ENCODE measurements at places on chromosomes 5 and 9. TPM values are rescaled to one million over a fixed set of nuclear protein-coding genes. Genes with fewer than 3 reads are reported as not detected.
A peak's percentile ranks its signal among the peaks of the same experiment; 100 is the strongest.

DNA sequence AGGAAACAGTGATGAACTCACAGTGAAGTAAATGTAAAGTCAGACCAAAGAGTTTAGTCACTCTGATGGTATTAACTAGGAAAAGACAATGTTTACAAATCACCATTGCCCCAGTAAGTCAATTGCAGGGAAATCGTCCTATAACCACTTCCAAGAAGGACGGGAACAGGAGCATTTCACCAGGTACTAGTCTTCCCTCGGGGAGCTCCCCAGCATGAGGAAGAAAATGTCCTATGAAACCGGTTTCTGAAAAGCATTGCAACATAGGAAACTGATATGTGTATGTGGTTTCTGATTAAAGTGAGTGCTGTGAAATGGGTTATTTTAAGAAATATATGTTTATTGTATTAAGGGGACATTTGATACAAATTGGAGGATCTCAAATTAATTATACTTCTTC, 626.7 kb upstream of the ADAMTS16 start:
- no peak for DNase-seq

The SPAG8 gene
- 0.68 TPM for total RNA-seq

DNA sequence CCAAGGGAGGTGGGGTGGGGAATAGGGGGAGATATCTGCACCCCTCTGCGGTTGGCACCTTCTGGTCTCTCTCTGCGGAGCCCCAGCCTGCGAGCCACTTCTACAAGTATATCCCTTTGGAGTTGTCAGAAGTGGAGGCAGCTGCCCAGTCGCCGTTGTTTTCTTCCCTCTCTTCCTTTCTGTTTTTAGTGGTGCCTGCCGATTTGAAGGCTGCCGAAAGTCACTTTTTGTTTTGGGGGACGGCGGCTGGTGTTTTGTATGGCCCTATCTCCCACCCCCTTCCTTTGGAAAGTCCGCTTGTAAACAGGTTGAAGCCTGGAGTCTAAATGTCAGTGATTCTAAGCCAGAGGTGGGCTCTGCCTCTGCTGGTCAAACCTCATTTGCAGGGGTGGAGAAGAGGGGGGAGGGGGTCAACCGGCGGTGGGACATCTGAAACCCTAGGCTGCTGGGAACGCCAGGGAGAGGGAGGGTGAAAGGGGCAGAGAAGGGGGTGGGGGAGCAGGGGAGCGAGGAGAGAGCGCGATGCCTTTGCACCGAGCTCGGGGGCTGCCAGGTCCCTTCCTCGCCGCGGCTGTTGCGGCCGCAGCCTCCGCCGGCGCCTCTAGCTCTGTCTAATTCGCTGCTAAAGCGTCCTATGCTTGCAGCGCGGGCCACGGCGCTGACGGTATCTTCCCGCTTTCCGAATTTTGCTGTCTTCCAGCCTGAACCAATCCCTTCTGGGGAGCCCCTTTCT, at the start of gene FGF10:
Gene FGF10 (minus strand): TSS at position 331 of the 733 bp plus-strand sequence. CDS start 738 bp downstream, outside the sequence.
- DNase-seq = no peak

DNA sequence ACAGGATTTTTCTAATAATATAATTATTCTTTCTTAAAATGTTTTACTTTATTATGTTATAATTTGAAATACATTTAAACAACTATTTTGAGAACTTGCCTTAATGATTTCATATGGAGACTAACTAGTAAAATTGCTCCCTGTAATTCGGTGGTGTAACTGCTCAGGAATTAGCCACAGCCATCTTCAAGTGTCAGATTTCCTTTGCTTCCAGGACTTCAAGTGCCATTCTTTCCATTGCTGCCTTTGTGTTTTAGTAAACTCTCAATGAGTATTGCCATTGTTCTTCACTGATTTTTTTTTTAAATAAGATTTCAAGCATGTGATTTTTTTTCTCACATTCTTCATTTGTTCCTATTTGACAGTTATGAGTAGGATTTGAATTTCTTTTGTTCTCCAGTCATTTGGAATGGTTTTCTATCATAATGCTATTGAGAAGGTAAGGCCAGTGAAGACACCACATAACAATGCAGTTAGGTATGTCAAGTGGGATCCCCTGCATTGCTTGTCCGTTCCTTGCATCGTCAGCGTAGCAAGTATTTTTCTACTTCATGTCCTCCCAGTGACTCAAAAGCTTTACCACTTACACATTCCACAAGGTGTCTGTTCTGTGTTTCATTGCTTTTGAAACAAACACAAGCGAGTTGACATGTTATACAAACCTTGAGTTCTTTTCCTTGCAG, 83.7 kb downstream of the LNPEP start:
- DNase-seq = no peak

DNA sequence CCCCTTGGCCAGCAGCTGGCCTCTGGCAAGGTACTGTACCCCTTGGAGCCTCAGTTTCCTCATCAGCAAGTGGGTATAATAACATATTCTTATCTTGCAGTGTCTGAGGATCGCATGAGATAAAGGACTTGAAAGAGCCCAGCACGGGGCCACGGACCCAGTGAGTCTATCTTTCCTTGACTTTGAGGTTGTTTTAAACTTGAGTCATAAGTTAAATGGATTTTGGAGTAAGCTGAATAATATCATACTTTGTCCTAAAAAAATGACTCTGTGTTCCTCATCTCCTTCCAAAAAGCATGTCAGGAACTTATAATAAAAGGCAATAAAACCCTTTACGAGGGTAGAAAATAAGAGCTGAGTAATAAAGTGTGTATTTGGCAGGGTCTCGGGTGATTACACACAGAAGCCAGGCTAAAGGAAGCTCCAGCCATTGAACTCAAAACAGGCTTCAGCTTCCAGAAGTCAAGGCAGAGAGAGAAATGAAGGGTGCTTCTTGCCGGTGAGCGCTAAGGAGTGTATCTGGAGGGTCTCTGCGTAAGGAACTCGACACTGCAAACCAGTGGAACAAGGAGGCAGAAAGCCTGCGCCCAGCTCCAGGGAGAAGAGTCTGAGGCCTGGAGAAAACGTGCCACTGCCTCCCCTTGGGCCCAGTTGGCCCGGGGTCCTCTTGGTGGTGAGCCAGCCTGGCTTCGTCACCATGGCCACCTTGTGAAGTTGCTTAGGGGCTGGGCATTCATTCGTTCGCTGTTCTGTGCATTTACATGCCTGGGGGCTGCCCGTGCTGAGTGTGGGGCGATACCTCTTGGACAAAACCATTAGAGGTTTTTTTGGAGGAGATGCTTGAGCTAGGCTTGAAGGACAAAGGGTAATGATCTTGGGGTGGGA, 72.4 kb upstream of the PHYKPL start:
- DNase-seq = no peak

The PCDHGA12 gene
- total RNA-seq = not detected

DNA sequence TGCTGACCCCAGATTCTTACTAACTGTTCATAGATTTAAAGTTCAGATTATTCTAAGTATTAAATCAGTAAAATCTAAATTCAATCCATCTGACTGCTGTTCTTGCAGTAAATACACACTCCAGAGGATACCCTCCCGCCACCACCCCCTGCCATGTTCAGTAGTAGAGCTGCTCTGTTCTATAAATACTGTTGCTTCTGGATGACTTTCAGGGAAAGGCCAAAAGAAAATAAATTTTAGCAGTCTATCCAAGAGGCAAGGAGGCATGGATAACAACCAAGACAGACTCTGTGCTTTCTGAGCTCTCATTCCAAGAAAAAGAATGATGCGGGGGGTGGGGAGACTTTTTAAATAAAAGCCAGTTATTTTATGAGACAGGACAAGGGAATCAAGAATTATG, 115.1 kb downstream of the ADAMTS6 start:
- no peak for DNase-seq

The IFNA17 gene
- not detected for total RNA-seq

DNA sequence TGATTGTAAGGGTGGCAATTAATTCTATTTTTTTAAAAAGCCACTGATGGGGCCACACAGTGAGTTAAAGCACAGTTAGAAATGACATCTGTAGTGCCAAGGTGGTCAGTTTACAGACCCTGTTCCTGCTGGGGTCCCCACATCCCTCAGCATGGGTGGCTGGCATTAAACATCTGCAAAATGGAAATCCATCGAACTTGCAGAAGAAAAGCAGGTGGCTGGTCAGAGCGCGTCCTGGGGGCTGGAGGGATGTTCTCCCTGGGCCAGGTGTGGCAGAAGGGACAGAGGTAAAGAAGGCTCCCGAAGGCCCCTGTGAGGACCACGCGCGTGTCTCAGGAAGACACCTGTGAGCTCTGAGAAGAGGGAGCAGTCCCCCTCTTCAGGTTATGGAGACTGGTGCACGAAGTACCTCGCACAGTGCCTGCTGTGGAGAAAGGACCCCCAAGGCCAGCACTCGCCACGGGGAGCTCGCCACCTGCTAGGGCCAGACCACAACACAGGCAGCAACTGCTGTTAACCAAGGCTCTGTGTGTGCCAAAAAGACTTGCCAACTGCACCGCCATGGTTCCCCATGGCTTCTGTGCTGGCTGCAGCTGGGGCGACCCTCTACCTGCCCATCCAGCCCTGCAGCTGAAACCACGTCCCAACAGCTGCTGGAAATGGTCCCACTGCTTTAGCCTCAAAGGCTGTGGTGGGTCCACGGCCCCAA, 65.2 kb downstream of the RASGEF1C start:
- DNase-seq = no peak

GRCh38 chr5:156477196-156477595, 150.2 kb downstream of the SGCD start:
- no peak for DNase-seq

- no peak for DNase-seq
Measured at GRCh38 chr9:13778631-13779030, 499.1 kb upstream of the MPDZ start.

DNA sequence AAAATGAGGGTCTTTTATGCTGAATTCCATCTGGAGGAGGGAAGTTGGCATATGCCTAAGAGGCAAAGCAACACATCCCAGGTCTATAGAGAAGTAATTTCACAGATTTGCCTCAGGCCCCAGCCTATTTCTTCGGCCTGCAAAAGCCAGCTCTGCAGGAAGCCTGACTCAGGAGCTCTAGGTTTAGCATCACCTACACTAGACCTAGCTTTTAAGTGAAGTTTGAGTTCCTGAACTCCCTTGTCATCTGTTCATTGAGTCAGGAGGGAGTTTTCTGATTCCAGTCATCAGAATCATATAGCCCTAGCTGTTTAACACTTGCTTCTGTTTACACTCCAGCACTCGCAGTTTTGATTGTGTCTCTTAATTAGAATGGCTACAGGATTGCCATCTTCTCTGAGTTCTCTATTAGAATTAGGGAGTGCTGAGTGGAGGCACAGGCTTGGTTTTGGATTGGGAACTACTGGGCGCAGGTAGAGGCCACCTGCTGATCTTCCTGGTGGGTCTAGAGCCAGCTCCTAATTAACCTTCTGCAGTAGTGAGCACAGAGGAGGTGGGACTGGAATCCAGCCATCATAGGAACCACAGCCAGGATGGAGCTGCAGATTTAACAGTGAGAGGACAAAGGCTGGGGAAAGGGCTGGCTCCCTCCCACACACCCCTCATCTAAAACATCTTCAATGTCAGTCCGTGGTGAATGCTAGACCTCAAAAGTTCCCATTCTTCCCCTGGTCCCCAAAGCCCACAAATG, 179.5 kb downstream of the TRIO start:
- DNase-seq = no peak

DNA sequence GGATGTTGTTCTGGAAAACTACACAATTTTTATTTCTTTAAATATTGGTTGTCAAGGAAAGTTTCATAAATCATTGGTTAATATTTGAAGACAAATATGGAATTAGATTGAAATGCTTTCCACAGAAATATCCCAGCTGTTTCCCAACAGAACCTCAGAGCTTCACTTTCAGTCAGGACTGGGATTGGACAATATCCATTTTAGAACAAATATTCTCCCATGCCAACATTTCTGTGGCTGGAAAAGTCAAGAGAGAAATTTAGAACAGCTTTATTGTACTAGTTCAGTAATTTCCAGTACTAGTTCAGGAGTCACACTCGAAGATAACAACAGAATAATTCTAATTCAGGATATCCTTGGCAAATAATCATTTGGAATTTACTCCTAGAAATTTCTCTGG, 116.1 kb upstream of the TUT7 start:
- no peak for DNase-seq

The PCDHB15 gene
- total RNA-seq = not detected

The C5orf52 gene
- not detected for total RNA-seq

The COL23A1 gene
- 0.21 TPM for total RNA-seq

- DNase-seq = no peak
Measured at GRCh38 chr5:154228696-154229095, 38.2 kb downstream of the GALNT10 start.

- no peak for DNase-seq
Measured at GRCh38 chr9:113482991-113483675, 19.6 kb downstream of the RGS3 start.

The KCNMB1 gene
- not detected for total RNA-seq

The OR1J2 gene
- not detected for total RNA-seq

- DNase-seq = no peak
Measured at GRCh38 chr5:146761811-146762210, 116.7 kb downstream of the PPP2R2B start.

GRCh38 chr9:127942216-127943010, 4.8 kb upstream of the DPM2 start:
- peak; percentile 58 for DNase-seq

DNA sequence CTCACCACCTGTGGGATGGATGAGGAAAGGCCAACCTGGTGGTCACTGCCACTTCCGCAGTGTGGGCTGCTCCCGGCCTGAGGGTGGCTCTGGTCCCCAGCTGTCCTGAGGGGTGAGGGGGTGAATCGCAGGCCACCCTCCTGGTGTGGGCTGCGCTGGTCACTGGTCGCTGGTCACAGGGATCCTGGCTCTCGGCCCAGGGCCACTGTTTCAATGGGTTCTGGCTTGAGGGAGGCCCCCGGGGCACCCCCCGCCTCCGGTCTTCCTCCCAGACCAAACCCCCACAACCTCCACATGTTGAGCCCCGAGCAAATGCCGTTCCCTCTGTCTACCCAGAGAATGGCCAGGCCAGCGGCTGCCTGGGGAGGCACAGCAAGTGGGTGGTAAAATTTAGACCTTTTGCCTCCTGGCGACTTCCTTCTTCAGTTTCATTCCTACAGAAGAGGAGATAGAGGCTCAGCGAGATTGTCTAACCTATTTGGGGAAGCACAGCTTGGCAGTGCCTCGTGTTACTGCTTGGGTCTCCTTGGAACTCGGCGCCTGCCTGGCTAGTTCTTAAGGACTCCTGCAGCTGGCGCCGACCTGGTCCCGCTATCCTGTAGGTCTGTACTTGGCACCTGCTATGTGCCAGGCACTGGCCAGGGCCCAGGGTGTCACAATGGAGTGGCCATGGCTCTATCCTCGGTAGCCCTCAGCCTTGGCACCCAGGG, 48.2 kb downstream of the RXRA start:
- no peak for DNase-seq

The ZNF484 gene
- total RNA-seq = 7.0 TPM

GRCh38 chr9:100670719-100671118, 92.8 kb downstream of the CAVIN4 start:
- no peak for DNase-seq

The HAVCR1 gene
- total RNA-seq = 0.89 TPM

The TAF11L10 gene
- not detected for total RNA-seq

The CTXN3 gene
- not detected for total RNA-seq
